Activated effector memory CD4-positive, alpha-beta T cell treated with anti-CD3 and anti-CD28 coated beads, Interleukin-2, amount 50 U/mL, for 16 hours (primary cell): ENCODE measurements at places on chromosomes 4 and X.

DNA sequence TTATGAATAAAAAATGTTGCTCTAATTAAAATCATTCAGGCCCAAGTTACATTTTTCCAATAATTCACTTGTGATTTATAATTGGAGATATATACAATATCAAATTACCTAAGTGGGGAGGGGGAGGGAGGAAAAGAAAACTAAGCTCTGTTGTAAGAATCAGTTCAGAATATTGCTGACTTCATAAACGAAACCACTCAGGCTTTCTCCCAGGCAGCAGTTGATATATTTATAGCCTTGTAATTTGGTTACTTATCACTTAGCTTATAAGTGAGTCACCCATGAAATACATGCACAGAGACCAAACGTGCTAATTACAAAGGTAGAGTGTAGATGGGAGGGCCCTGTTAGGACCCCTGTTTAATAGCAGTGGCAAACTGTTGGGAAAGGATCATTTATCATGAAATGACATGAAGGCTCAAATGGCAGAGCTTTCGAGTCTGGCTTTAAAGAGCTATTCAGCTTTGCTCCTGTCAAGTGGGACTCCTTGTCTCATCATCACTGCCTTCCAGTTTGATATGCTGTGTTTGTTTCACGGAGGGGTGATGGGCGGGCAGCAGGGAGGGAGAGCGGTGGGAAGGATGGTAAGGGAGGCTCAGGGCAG, 105.6 kb upstream of the PGRMC2 start:
- DNase-seq = no peak

- DNase-seq = no peak
Observed at GRCh38 chr4:186891859-186892486, 168.3 kb upstream of the FAT1 start.

GRCh38 chr4:119299741-119300100, 22.2 kb downstream of the FABP2 start:
- DNase-seq = no peak

GRCh38 chr4:64584981-64585557, 175.8 kb upstream of the TECRL start:
- DNase-seq = no peak

DNA sequence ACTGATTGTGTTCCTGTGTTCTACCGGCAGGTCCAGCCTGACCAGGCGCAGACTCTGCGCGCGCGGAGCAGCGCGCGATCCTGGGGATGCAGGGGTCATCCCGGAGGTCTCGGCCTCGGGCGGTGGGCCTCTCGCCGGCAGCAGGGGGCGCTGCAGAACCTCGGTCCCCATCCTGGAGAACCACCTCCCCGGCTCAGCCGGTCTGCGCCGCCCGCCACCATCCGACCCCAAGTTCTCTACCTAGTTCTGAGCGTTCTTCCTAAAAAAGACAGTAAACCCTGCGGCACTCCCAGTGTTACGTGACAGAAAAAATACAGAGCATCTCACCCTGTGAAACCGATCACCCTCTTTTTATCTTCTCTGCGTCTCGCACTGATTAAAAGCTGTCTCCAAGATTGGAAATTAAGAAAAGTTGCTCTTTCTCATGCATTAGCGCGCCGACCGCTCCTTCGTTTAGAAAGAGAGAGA, 1.6 kb downstream of the TRPC3 start:
- DNase-seq = peak; percentile 94

DNA sequence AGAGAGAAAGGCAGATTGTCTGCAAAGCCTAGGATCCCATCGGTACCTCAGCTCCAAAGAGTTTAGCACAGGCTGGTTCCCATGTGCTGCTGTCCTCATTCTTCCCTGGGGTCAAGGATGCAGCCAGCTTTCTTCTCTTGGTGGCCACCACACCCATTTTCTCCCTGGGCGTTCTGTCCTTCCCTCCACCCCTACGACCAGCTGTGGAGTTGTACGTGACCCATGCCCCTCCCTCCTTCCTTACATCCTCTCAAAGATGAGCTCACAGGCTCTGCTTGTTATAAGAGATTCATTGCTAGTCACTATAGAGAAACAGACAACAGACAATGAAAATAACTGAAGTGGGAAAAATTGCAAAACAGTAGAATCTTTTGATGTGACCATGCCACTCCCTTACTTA, 74.0 kb upstream of the KLF3 start:
- DNase-seq = no peak

DNA sequence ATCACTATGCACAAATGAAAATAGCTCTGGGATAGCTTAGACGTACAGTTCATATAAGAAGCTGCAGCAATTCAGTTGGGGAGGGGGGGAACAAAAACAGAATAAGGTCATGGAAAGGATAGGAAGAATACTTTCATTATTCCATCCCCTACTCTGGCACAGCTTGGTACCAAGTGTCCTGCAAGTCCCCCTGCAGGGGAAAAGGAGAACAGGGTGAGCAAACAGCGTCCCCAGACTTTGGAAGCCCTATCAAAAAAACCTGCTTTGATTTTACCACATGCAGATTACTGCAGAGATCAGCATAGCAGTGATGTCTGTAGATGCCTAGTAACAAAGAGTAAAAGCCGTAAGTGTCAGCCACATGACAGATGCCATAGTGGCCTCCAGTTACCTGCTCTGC, 209.4 kb upstream of the NEIL3 start:
- DNase-seq = no peak

GRCh38 chrX:3159995-3160720, 118.9 kb downstream of the ARSF start:
- no peak for DNase-seq

- no peak for DNase-seq
Observed at GRCh38 chr4:93767917-93768316, 60.6 kb upstream of the ATOH1 start.

GRCh38 chrX:19107035-19107434, 15.2 kb downstream of the ADGRG2 start:
- DNase-seq = no peak

DNA sequence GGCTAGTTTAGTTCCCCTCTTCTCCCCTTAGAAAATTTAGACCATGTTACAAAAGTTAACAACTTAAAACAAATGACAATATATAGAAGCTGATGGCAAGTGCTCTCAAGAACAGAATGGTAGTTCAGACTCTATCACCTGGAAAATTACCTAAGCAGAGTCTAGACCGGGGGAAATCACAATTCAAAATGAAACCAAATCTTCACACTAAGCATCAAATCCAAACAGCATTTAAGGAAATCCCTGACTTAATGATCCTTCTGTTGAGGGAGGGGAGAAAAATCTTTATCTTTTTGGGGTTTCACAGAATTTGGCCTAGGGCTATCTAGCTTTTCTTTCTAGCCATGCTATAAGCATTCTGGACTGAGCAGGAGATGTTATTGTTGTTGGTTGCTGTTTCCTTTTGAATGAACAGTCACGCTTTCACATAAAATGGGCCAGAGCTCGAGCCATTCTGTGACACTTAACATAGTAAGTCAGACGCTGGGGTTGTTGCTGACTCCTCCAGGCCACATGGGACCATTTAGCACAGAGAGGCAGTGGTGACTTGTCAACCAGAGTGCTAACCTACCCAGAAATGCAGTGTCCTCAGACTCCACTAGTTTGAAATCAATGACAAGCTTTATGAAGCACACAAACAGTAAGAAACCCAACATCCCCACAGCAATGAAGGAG, 16.0 kb upstream of the LSM6 start:
- no peak for DNase-seq

DNA sequence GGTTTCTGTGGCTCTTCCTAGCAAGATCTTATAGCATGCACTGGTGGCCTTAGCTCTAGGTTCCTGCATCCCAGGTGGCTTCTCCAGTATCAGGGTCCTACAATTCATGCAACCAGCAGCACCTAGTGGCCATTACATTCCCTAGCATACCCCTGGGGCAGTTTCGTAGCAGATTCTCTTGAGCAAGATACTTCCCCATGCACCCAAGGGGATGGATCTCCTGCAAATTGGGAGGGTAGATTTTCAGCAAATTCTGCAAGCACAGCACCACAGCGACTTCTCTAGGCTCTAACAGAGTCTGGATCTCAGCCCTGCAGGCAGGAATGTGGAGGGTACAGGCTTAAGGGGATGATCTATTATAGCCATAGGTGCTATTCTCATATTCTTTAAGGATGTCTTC, 13.1 kb upstream of the SLC9B1 start:
- DNase-seq = no peak

DNA sequence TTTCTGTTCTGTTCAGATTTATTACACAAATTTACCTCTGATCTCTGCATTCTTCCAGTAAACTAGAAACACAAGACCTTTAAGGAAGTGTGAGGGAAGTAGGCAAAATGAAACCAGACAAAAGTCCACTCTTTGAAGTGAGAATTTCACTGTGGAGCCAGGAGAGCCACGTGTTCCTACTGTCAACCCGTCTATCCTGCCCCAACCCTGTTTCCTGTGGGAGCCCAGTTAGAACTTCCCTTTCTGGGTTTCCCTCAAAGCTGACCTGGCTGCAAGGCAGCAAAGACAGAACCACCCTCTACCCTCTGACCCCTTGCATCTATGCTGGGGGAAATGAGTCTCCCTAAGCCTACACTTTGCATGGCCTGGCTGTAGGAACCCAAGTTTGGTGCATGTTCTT, 40.0 kb downstream of the TMEM144 start:
- DNase-seq = no peak

GRCh38 chr4:52911684-52912294, 49.7 kb downstream of the RASL11B start:
- peak; percentile 85 for DNase-seq
